ENCODE measurements at places on chromosomes 1 and 21. TPM values are rescaled to one million over a fixed set of nuclear protein-coding genes. Genes with fewer than 3 reads are reported as not detected.

- peak within 1 kb of the TSS; percentile 78 for H3K27ac ChIP-seq
- peaks cover 3% of the 10 kb centered on the region for H3K4me1 ChIP-seq
- DNase-seq, result peak; percentile 97
- peak within 1 kb of the TSS; percentile 97 for H3K4me3 ChIP-seq
- peaks cover 5% of the 10 kb centered on the region for H3K36me3 ChIP-seq
These were observed at the start of gene ERRFI1 for GRCh38 chr1:8026153-8026975. ERRFI1 (minus strand) TSS chr1:8026309; CDS start chr1:8015619, 10,690 bp downstream.

- H3K27ac ChIP-seq, result no peak overlapping the region
- peaks cover 16% of the 10 kb centered on the region for H3K4me1 ChIP-seq
- DNase-seq, result no peak
- H3K36me3 ChIP-seq, result peaks cover 7% of the 10 kb centered on the region
- no peak overlapping the region for H3K4me3 ChIP-seq
- H3K27me3 ChIP-seq, result no peaks in the 10 kb centered on the region
These were observed 17.1 kb downstream of the THEM4 start for GRCh38 chr1:151892190-151892589.

DNA sequence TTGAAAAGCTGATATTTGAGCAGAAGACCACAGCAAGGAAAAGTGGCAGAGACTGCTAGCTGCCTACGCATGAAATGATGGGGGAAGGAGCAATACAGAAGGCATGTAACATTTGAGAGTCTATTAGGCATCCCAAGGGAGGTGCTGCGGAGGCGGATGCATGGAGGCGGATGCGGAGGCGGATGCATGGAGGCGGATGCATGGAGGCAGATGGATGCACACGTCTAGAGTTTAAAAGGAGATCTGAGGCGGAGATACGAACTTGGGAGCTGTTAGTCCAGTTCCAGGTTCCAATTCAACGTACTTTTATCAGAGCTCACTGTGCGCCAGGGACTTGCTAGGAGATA, 744 bp upstream of the DDX20 start:
- peak; percentile 85 for DNase-seq
- H3K27ac ChIP-seq, result peak overlapping the region; percentile 98
- peaks cover 18% of the 10 kb centered on the region for H3K36me3 ChIP-seq
- H3K4me3 ChIP-seq, result peak overlapping the region; percentile 98

GRCh38 chr21:16873176-16873575, 639.7 kb upstream of the CXADR start:
- H3K4me3 ChIP-seq, result no peak overlapping the region
- no peaks in the 10 kb centered on the region for H3K36me3 ChIP-seq
- DNase-seq, result no peak
- H3K27me3 ChIP-seq, result no peaks in the 10 kb centered on the region
- H3K27ac ChIP-seq, result no peak overlapping the region
- no peaks in the 10 kb centered on the region for H3K4me1 ChIP-seq

DNA sequence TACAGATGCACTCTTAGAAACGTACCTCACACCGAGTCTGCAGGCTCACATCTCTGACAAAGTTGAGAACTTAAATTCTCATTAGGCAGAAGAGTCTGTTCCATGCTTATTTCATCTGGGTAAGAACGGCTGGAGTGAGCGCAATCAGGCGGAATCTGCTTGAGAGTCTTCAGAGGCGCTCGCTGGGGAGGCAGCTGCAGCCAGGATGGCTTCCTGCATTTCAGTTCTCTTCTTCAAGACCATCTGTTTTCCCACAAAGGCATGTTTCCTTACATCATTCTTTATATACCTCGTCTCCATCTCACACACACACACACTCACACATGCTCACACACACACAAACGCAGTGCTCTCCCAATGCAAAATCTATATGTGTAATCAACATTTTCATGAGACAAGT, 497.1 kb downstream of the AJAP1 start:
- no peaks in the 10 kb centered on the region for H3K27me3 ChIP-seq
- no peak overlapping the region for H3K4me3 ChIP-seq
- no peak for DNase-seq
- H3K36me3 ChIP-seq, result no peaks in the 10 kb centered on the region
- no peaks in the 10 kb centered on the region for H3K4me1 ChIP-seq

DNA sequence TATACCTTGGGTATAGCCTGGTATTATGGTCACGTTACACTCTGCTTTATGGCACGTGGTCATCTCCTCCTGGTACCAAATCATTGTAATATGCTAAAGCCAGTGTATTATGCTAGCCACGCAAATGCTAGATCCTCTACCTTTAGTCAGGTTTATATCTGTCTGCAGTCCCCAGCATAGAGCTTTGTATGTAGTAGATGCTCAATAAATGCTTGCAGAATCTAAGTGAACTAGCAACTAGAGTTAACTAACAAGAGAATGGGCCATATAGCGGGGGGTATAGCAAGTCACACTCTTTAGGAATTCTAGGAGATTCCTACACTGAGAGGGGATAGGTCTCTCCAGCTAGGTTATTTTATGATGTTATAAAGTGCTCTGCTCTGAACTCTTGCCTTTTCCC, 3.0 kb downstream of the MOV10 start:
- H3K4me1 ChIP-seq, result no peaks in the 10 kb centered on the region
- H3K27ac ChIP-seq, result no peak overlapping the region
- no peaks in the 10 kb centered on the region for H3K27me3 ChIP-seq
- no peak for DNase-seq
- no peak overlapping the region for H3K4me3 ChIP-seq
- H3K36me3 ChIP-seq, result peaks cover 9% of the 10 kb centered on the region

DNA sequence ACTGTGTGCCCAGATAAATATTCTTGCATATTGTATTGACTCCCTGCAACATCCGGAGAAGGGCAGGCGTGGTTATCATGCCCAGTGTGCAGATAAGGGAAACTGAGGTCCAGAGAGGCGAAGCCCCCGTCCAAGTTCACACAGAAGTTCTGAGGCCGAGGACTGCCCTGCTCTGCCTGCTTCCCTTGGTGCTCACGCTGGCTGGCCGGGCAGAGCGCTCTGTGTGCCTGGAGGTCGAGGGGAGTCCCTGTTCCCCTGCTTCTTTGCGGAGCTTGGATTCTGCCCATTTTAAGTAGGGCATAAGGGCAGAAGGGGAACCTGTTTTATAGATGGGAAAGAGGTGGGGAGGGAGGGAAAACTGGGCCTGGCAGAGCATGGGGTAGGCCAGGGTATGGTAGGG, 92.8 kb upstream of the ACTL8 start:
- no peaks in the 10 kb centered on the region for H3K36me3 ChIP-seq

- H3K27me3 ChIP-seq, result peaks cover 9% of the 10 kb centered on the region
- peaks cover 10% of the 10 kb centered on the region for H3K4me1 ChIP-seq
- DNase-seq, result peak; percentile 46
- H3K36me3 ChIP-seq, result peaks cover 25% of the 10 kb centered on the region
- no peak overlapping the region for H3K27ac ChIP-seq
These were observed 6.5 kb upstream of the CCDC27 start for GRCh38 chr1:3745590-3746381.

GRCh38 chr1:36482724-36483388, at the start of gene CSF3R:
CSF3R (minus strand) TSS chr1:36482913; CDS start chr1:36479496, 3,417 bp downstream.
- H3K4me3 ChIP-seq, result no peak within 1 kb of the TSS
- peak; percentile 65 for DNase-seq
- no peaks in the 10 kb centered on the region for H3K27me3 ChIP-seq
- no peaks in the 10 kb centered on the region for H3K36me3 ChIP-seq
- no peak within 1 kb of the TSS for H3K27ac ChIP-seq
- peaks cover 11% of the 10 kb centered on the region for H3K4me1 ChIP-seq

- no peaks in the 10 kb centered on the region for H3K36me3 ChIP-seq
- H3K27me3 ChIP-seq, result no peaks in the 10 kb centered on the region
- no peaks in the 10 kb centered on the region for H3K4me1 ChIP-seq
These were observed 18.4 kb upstream of the GADD45A start for GRCh38 chr1:67666636-67667035.

DNA sequence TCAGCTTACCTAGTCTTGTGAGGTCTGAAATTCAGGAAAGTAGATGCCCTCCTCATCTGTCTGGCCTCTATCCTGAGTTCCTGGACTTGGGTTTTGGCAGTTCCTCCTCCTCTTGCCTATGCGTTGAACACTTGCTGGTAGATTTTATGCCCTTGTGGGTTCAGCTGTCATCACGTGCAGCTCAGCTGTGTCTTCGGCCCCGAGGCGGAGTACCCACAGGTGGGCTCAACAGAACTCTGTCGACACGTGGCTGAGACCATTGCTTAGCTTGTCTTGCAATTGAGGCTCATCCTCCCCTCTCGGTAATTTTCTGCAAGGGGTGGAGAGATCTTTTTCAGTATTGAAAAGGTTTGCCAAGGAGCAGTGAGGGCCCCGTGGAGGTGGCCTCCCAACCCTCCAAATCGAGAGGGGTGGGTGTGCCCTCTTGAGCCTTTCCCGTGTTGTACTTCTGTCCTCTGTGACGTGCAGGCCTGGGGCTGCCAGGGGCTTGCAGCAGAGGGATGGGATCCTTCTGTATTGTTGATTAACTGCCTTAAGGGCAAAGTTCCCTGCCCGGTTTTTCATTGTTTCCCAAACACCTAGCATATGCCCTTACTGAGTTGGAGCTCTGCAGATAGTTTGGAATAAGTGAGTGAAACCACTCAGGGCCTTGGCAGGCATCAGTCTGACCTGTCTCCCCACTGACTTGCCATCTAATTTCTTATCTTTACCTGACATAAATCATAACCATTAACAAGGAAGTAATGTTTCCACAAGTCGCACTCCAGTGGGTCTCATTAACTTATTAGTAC, 2.9 kb downstream of the CENPS start:
- no peaks in the 10 kb centered on the region for H3K36me3 ChIP-seq
- no peak for DNase-seq
- no peaks in the 10 kb centered on the region for H3K4me1 ChIP-seq
- H3K27me3 ChIP-seq, result no peaks in the 10 kb centered on the region

DNA sequence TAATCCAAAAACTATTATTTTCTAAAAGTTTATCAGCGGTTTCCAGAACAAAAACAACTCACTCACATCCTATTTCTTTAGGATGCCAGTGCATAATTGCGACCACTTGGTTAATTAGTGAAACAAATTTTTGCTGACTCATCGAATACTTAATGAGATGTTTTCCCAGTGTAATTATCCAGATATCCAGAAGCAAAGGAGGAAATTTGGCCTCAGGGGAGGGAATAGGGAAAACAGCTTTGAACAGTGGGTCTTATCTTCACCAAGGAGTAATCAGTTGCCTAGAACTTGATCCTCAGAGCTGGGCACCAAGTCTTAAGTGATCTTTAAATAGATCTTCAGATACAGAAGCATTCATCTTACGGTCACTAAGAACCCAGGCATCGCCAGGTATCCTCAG, 24.3 kb downstream of the STYXL2 start:
- no peaks in the 10 kb centered on the region for H3K36me3 ChIP-seq
- peaks cover 9% of the 10 kb centered on the region for H3K27me3 ChIP-seq
- peaks cover 19% of the 10 kb centered on the region for H3K4me1 ChIP-seq
- H3K27ac ChIP-seq, result no peak overlapping the region
- no peak overlapping the region for H3K4me3 ChIP-seq
- no peak for DNase-seq

DNA sequence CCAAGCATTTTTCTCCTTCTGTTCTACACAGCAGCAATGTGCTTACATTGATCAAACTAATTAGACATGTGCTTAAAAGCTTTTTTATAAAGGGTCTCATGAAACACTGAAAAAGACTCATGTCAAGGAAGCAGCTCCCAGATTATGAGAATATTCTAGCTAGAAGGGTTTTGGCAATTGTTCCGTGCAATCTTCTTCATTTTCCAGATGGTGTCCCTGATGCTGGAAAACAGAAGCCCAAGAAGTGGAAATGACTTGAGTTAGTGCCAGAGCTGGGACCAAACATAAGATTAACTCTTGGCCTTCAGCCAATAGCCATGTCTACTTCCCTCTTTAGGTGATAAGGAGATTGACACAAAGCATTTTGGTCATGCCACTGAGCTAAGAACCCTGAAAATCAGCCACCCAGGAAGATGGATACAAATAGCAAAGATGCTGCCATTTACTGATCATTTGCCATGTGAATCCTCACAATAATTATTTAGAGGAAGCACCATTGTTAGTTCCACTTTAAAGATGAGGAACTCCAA, 110.8 kb downstream of the MATN1 start:
- H3K27me3 ChIP-seq, result no peaks in the 10 kb centered on the region
- H3K4me1 ChIP-seq, result no peaks in the 10 kb centered on the region
- H3K36me3 ChIP-seq, result no peaks in the 10 kb centered on the region
- H3K4me3 ChIP-seq, result no peak overlapping the region
- DNase-seq, result no peak

- H3K4me1 ChIP-seq, result no peaks in the 10 kb centered on the region
- no peak overlapping the region for H3K27ac ChIP-seq
- H3K27me3 ChIP-seq, result no peaks in the 10 kb centered on the region
- peaks cover 5% of the 10 kb centered on the region for H3K36me3 ChIP-seq
- DNase-seq, result no peak
These were observed 3.8 kb upstream of the CACYBP start for GRCh38 chr1:174995916-174996315.

- no peaks in the 10 kb centered on the region for H3K27me3 ChIP-seq
- H3K36me3 ChIP-seq, result no peaks in the 10 kb centered on the region
- H3K4me3 ChIP-seq, result no peak overlapping the region
- H3K4me1 ChIP-seq, result no peaks in the 10 kb centered on the region
These were observed 51.5 kb downstream of the RPL5 start for GRCh38 chr1:92883297-92883696.

- H3K4me1 ChIP-seq, result no peaks in the 10 kb centered on the region
- H3K27ac ChIP-seq, result peak overlapping the region; percentile 67
- no peak for DNase-seq
- no peaks in the 10 kb centered on the region for H3K27me3 ChIP-seq
These were observed 685 bp upstream of the VAMP4 start for GRCh38 chr1:171742577-171742922.

DNA sequence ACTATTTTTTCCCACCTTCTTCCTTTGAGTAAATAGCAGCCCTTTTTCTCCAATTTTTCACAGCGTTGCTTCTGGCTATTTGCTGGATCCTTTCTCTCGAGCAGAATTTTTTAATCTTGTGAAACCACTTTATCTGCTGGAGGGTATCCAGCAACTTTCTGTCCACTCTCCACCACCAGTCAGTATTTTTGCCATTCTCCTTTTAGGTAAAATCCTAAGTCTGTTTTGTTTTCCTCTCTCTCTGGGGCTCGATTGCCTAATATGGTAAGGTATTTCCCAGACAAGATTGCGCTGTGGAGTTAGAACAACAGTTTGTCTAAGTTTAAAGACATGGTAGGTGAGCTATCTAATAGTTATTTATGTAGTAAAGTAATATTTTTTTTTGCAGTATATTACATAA, 156.9 kb downstream of the PPP1R12B start:
- no peak overlapping the region for H3K4me3 ChIP-seq
- DNase-seq, result no peak
- no peaks in the 10 kb centered on the region for H3K27me3 ChIP-seq
- H3K4me1 ChIP-seq, result no peaks in the 10 kb centered on the region
- peaks cover 4% of the 10 kb centered on the region for H3K36me3 ChIP-seq
- no peak overlapping the region for H3K27ac ChIP-seq

DNA sequence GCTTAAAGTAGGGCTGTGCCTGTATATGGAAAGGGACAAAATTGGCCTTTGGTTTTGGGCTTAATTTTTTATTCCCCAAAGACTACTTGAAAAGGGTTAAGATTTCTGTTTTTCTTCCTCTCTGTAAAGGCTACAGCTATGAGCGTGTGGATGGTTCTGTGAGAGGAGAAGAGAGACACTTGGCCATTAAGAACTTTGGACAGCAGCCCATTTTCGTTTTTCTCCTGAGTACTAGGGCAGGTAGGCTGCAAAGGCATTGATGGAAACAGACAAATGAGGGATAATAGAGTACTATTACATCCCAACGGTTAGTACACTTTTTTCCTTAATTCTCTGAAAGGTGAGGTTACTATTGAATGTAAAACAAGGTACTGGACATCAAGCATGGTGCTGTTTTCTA, 29.6 kb downstream of the CHD1L start:
- H3K4me3 ChIP-seq, result no peak overlapping the region
- peaks cover 91% of the 10 kb centered on the region for H3K36me3 ChIP-seq
- no peak for DNase-seq
- no peak overlapping the region for H3K27ac ChIP-seq
- peaks cover 15% of the 10 kb centered on the region for H3K4me1 ChIP-seq

The LCE1D gene
- not detected for total RNA-seq

The GPR37L1 gene
- total RNA-seq, result not detected

The FOXD3 gene
- total RNA-seq, result 19.6 TPM

The TSHB gene
- total RNA-seq, result not detected

The NBPF4 gene
- not detected for total RNA-seq

The TACSTD2 gene
- 0.51 TPM for total RNA-seq

The DMRTA2 gene
- total RNA-seq, result 1.4 TPM

Data from endodermal cell (in vitro differentiated cells).